Activated CD8-positive, alpha-beta T cell treated with anti-CD3 and anti-CD28 coated beads for 36 hours (primary cell): ENCODE measurements at places on chromosomes 7 and 10.
A peak's percentile ranks its signal among the peaks of the same experiment; 100 is the strongest.

DNA sequence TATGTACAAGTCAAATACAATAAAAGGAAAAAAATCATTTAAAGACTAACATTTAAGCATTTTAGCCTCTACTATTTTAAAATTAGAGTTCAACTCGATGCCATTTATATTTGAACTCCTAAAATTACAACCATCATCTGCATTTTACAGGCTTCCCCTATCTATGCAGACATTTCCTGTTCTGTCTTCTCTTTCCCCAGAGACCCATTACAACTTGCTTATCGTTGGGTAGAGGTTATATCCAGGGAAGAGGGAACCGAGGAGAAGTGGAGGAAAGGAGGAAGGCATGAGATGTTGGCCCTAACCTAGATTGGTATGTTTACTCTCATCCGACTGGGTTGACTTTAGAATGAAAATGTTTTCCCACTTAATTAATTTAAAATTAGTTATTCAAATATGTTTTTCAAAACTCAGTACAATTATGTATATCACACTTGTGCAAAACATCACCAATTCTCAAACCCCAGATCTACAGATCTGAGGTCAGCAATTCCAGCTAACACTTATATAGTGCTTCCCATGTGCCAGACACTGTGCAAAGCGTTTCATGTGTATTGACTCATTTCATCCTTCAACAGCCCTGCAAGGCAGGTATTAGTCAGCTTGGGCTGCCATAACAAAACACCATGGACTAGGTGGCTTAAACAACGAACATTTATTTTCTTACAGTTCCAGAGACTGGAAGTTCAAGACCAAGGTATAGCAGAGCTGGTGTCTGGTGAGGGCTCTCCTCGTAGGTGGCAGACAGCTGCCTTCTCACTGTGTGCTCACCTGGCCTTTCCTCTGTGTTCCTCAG is 27.3 kb upstream of the HERPUD2 start:
- peak; percentile 73 for DNase-seq

DNA sequence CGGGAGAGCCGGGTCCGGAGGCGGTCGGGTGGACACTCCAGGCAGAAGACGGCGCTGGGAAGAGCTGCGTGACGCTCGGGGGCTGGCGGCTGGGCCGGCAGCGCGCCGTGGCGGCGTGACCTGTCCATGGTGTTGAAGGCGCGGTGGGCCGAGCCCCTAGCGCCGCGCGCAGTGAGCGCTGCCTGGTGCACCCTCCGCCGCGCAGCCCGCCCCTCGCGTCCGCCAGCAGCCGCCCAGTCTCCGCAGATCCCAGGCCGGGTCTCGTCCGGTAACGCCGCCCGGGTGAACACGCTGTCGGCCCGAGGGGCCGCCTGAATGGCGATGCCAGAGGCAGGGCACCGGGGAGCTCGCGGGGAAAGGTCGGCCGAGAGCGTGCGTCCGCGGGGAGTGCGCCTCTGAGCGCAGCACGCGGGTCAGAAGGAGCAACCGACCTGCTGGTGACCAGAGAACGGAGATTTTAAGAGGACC is 657 bp upstream of the TMEM178B start:
- peak; percentile 26 for DNase-seq

GRCh38 chr10:127648885-127649284 is 88.1 kb upstream of the FOXI2 start:
- DNase-seq = no peak

GRCh38 chr7:114879554-114879953 is 42.3 kb upstream of the MDFIC start:
- DNase-seq = no peak

- DNase-seq = no peak
Observed at GRCh38 chr10:132420469-132420980, 23.5 kb downstream of the PWWP2B start.

DNA sequence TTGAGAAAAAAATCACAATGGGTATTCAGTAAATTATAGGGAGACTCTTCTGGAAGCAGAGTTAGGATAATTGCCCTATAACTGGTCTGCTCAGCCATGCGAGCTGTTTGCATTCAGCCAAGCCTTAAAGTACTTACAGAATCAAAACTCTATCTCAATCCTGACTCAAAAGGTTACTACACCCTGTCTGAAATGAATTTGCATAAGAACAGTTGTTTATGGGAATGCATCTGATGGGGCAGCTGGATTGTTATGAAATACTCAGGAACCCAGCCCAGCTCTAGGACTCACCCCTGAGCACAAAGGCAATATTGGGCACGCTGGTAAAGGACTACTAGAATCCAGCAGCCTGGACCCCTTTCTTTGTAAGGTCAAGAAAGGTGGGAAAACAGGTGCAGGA is 38.8 kb downstream of the AKR1B15 start:
- no peak for DNase-seq

GRCh38 chr7:44097064-44097932 is 6.8 kb upstream of the AEBP1 start:
- DNase-seq = peak; percentile 81

DNA sequence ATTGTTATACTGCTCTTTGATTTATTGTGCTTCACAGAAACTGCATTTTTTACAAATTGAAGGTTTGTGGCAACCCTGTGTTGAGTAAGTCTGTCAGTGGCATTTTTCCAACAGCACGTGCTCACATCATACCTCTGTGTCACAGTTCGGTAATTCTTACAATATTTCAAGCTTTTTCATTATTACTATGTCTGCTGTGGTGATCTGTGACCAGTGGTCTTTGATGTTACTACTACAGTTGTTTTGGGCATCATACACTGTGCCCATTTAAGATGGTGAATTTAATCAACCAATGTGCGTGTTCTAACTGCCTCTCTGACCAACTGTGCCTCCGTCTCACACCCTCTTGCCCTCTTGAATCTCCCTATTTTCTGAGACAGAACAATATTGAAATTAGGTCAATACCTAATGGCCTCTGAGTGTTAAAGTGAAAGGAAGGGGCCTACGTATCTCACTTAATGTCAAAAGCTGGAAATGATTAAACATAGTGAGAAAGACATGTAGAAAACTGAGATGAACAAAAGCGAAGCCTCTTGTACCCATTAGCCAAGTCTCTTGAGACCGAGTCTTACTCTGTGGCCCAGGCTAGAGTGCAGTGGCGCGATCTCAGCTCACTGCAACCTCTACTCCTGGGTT is 20.2 kb upstream of the ASL start:
- DNase-seq = no peak

DNA sequence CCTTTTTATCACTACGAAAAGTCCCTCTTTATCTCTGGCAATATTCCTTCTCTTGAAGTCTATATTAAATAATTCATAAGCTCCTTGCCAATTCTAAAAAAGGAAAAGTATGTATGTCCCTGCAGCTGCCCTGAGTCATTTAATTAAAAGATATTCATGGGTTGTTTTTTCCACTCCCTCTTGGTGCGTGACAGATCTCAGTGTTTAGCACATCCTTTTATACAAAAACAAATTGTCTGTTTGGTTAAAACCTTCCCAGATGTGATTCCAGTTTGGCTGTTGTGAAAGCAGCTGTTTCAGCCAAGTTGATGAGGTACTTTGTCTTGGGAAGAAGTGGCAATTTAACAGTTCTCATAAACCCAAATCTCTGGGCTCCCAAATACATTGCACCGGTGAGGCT is 33.8 kb upstream of the PRLHR start:
- DNase-seq = no peak

DNA sequence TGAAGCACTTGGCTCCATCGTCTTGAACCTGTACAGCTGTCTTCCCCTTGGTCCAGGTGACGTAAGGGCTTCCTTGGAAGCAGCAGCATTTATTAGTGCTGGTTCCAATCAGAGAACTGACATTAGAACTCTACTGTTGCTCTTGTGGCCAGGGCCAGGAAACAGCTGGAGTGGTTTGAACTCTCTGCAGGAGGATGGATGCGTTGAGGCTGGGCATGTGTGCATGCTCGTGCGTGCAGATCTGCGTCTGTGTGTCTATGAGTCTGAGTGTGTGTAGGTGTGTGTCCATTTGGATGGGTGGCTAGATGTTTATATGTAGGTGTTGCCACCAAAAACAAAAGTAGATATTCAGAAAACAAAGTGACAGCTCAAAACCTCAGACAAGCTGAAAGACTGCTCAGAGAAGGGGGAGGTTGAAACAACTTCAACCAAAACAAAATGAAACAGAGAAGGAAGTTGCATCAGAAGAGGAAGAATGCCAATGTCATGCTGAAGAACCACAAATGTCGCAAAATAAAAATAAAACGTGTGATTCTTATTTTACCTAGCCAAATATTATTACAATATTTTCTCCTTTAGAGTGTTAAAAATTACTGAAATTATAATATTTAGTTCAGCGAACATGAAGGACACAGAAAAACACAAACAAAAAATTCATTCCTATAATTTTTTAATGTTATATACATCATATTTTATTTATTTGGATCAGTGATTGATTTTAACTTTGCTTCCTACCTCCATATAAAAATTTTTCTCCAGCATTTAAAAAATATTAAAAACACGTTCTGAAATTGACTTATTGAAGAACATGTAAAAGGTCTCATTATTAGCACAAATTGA is 96.1 kb upstream of the MKLN1 start:
- DNase-seq = peak; percentile 84

DNA sequence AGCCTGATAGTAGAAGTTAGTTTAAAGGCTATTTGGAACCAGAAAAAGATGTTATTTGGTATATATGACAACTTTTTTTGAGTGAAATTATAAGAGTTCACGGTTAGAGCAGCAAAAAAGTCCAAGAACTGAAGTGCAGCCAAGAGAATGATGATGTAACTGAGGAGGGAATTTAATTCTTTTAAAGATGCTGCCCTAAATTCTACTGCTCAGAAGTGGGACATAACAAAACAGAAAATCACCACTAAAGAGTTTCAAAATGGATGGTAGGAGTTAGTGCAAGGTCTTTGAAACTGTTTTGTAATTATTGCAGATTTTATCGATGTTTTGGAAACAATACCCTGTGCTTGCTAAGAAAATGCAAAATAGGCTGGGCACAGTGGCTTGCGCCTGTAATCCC is 6.5 kb downstream of the SAMD8 start:
- DNase-seq = no peak

GRCh38 chr10:117352724-117353123 is 22.5 kb downstream of the PDZD8 start:
- no peak for DNase-seq

GRCh38 chr7:20395511-20395910 is 64.8 kb downstream of the ITGB8 start:
- DNase-seq = no peak

DNA sequence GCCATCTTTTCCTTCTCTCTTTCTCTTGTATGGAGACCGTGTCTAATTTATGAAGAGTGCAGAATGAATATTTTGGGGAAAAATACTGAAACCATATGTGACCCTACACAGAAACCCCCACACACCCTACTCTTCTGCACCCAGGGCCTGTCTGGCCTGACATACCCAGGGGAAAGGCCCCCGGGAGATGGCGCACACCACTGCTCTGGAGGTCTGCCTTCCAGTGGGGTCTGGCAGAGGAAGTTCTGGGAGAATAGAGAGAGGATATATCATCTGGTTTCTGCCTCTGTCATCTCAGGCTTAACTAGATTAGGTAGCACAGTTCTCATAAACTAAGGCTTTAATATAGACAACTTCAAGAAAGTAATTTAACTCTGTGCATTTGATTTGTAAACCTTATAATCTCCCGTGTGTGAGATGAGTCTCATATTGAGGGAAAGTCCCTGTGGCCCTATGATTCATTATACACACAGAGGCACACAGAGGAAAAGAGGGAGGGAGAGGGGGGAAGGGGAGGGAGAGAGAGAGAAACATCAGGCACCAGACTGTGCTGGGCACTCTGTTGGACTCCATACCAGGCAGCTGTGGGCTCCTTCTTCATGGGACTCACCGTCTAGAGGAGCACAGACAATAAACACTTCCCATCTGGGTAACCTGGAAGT is 123.3 kb downstream of the AOAH start:
- DNase-seq = peak; percentile 53

GRCh38 chr7:47940088-47941013 is 7.9 kb downstream of the PKD1L1 start:
- DNase-seq = no peak

- DNase-seq = no peak
Observed at GRCh38 chr7:101502466-101503098, 126.5 kb downstream of the MYL10 start.

GRCh38 chr10:30018496-30018895 is 40.9 kb downstream of the JCAD start:
- DNase-seq = no peak
